Activated CD4-positive, alpha-beta T cell treated with anti-CD3 and anti-CD28 coated beads, Interleukin-2, amount 50 U/mL, for 4 hours (primary cell): ENCODE measurements at places on chromosomes 7 and 10.

DNA sequence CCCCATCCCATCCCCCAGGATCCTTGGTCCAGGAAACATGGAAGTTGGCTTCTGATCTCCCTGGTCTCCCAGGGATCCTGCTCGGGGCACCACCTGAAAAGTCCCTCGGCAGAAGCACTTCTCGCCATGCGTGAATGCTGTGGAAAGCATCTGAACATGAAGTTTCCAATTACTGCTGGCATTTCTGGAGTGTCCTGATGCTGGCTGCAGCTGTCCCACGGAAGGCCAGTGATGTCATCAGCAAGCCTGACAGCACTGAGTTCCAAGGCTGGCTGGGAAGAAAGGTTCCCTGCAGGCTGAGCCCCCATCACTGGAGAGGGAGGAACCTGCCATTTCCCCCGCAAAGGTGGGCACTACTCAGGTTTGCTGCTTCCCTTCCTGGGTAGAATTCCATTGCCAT, 71.4 kb downstream of the KCNMA1 start:
- DNase-seq = no peak

GRCh38 chr10:971150-971542, 17.1 kb upstream of the GTPBP4 start:
- DNase-seq = no peak

DNA sequence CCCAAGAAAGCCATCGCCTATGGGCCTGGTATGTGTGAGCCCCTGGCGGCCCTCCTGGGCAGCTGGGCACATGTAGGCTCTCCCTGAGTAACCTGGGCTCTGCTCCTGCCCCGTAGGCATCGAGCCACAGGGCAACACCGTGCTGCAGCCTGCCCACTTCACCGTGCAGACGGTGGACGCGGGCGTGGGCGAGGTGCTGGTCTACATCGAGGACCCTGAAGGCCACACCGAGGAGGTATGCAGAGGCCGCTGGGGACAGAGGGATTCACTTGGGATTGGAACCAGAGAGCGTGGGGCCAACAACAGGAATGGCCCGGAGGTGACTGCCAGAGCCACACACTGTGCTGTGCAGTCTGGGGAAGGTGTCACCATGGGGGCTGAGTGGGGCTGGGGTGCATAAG, 7.3 kb downstream of the FLNC start:
- no peak for DNase-seq

DNA sequence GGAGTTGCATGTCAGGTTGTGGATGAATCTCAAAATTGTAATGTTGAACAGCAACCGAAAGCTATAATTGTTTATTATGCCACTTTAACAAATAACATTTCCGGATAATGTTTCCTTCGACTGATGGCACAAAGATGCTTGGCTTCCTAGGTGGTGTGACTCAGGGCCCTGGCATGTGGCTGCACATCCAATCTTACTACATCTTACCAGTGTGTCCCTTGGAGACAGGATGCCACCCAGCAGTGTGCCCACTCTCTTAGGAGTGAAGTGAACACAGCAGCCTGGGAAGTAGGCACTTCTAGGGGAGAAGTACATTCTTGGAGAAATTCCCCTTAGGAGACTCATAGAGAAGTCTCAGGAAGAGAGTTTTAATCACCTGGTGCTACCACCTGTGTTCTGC, 33.0 kb upstream of the GPR26 start:
- DNase-seq = no peak

GRCh38 chr7:31776616-31777015, 89.6 kb downstream of the PPP1R17 start:
- no peak for DNase-seq

DNA sequence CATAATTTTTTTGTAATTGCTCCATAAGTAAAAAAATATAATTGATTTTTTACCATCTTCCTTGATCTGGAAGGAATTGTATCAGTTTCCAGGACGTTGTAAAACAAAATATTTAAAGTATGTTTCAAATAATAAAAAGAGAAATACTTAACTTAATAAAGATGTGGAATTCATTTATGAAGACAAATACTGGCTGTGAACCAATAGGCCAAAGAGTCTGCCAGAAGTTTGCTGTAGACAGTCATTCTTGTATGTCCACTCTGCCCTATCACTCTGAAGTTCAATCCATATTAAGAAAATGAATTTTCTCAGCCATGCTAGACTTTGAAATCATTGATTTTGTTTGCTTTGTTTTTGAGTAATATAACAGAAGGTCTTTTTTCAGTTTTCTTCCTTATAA, 256.4 kb downstream of the TRIL start:
- no peak for DNase-seq
